ENCODE measurements at places on chromosomes 3 and 15. TPM values are rescaled to one million over a fixed set of nuclear protein-coding genes. Genes with fewer than 3 reads are reported as not detected.

The CFAP100 gene
- not detected for total RNA-seq

GRCh38 chr15:27787931-27788330 is 311.2 kb downstream of the OCA2 start:
- no peak for DNase-seq

- no peak for DNase-seq
These were observed 86.1 kb downstream of the TJP1 start for GRCh38 chr15:29736012-29736743.

The DNASE1L3 gene
- total RNA-seq = not detected

Measured in SJSA1 (cell line).